ENCODE measurements at places on chromosomes 16 and 17.

- no peak for DNase-seq
Observed at GRCh38 chr16:54511222-54511731, 224.7 kb upstream of the IRX3 start.

GRCh38 chr16:12535535-12536411 lies 267.9 kb downstream of the CPPED1 start:
- DNase-seq = peak; percentile 39

DNA sequence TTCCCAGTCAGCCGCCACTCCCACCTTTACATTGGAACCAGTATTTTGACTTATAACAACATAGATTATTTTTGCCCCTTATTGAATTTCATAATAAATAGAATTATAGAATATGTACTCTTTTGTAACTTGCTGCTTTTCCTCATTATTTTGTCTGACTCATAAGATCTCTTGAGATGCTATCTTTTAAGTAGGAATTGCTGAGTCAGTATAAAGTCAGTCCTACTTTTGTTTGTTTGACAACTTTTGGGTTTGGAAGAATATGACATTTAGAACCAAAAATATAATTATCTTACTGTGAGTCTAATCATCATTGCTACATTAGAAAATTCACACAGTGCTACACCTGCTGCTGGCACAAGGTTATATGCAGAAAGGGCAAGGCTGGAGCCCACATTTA lies 69.7 kb downstream of the STXBP4 start:
- no peak for DNase-seq

DNA sequence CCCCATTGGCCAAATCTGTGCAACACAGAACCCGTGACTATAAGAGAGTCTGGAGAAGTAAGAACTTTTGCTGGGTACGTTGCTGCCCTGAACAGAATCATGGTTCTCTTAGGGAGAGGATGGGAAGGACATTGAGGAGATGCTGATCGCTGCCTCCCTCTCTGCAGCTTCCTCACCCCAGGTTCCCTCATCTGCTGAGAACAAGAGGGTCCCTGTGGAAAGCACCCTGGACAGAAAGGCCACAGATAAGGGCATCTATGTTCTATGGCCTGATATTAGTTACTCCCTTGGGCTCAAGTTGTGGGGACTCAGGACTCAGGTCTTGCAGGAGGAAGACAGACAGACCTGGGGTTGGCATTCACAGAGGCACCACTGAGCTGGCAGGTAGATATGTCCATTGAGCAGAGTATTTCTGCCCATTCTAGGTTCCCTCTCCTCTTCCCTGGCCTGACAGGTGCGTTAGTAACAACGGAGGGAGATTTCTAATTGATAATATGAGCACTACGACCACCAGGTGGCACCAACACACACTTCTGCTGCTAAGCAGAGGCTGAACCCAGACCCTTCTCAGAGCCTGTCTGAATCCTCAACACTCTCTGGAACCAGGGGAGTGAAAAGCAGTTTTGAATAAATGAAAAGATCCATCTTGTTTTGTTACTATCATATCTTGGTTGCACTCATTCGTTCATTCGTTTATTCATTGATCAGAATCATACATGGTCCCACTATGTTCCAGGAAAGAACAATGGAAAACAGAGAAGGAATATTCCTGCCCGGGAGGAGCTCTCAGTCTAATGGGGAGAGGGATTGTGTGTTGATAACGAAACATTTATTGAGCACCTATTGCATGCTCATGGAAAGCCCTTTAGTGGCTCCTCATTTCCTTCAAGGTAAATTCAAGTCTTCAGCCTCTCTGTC lies 56.4 kb downstream of the SLC6A2 start:
- peak; percentile 43 for DNase-seq

- no peak for DNase-seq
Observed at GRCh38 chr16:83781-84615, 6.0 kb downstream of the MPG start.

DNA sequence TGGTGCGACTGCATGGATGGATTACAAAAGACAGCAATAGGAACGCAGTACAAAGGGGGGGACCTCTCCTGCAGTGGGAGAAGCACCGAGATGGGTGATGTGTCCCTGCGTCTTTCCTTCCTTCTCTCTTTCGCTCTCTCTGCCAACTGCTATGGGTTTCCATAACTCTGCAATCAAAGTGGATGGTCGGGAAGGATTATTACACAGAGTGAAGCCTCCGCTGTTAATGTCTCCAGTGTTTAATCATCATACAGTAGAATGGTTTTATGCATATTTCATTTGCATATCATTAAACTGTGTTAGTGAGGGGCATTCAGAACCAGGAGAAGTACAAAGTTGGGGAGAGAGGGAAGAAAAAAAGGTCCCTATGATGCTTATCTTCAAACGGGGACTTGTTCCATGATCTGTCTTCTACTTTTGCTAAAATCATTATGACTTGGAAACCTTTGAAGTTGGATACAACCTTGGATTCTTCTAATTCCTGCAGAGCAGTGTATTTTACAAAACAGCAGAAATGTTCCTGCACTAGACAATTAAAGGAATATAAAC lies 255.9 kb upstream of the PMFBP1 start:
- no peak for DNase-seq

GRCh38 chr16:61233713-61234112 lies 802.5 kb downstream of the CDH8 start:
- no peak for DNase-seq

DNA sequence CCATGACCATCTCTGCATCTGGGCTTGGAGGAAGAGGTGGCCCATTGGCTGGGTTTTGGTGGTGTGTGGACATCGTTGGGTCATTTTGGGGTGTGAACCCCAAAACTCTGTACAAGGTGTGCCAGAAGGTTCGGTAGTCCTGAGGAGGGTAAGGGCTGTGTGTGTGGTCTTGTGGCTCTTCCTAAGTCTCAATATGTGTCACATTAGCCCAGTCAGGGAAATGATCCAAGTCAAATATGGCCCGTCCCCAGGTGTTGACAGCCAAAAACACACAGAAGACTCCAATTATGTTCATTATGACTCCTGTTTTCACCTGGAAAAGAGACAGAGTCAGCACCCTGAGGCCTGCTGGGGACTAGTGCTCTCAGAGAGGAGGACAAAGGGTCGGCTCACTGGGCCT lies 27.1 kb downstream of the SLC13A5 start:
- DNase-seq = no peak

- DNase-seq = no peak
Observed at GRCh38 chr17:17682293-17682736, 1.1 kb downstream of the RAI1 start.

- no peak for DNase-seq
Observed at GRCh38 chr16:85900027-85900792, 1.2 kb downstream of the IRF8 start.

DNA sequence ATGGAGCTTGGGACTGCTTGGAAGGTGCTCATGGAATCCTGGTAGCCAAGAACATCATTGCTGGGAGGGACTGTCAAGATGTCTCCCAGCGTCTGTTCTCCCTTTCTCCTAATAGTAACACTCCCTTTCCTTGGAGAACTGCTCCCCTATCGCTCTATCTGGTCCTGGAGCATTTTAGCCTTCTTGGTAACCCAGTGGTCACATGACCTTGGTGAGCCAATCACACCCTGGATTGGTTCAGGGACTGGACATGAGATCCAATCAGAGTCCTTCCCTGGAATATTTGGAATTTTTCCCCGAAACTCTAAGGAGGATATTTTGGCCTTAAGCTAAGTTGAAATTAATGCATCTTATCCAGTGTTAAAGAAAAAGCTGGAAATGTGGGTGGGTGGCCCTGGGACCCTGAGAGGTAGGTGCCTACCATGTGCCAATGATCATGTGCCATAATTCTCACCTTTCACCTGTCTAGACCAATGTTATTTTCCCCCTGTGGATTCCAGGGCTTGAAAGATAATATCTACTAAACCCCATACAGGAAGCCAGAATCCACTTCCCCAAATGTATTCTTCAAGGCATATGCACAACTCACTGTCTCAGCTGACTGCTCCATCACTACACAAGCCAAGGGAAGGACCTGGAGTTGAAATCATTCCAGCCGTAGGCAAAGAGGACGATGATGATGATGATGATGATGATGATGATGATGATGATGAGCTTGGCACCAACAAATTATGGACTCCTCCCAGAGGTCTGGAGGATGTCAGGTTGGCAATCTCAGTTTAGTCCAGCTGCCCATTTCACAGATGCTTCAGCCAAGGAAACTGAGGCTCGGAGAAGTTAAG lies 193.2 kb downstream of the RAB11FIP4 start:
- DNase-seq = no peak

GRCh38 chr17:80349751-80350150 lies 65.2 kb upstream of the ENDOV start:
- DNase-seq = no peak

DNA sequence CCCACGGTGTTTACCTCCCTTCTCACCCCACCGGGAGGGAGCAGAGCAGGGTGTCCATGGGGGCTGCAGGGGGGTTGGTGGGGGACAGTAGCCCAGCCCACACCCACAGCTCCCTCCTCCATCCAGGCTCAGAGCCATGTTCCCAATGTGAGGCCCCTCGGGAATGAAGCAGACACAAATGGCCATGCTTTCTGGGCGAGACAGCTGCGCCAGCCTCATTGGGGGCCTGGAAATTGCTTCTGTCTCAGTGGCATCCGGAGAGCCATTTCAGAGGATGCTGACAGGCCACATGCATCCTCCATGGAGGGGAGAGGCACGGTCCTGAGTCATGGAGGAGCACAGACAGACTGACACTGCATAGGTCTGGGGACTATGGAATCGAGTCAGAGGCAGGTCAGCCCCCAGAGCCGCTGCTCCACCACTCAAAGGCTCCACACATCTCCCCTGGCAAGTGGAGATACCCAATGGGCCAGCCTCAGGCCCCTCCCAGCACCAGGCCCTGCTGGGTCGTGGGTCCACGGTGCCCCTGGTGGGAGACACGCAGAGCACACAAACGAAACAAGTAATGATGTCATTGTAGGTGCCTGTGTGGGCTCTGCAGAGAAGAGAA lies 59.6 kb upstream of the ENPP7 start:
- no peak for DNase-seq

DNA sequence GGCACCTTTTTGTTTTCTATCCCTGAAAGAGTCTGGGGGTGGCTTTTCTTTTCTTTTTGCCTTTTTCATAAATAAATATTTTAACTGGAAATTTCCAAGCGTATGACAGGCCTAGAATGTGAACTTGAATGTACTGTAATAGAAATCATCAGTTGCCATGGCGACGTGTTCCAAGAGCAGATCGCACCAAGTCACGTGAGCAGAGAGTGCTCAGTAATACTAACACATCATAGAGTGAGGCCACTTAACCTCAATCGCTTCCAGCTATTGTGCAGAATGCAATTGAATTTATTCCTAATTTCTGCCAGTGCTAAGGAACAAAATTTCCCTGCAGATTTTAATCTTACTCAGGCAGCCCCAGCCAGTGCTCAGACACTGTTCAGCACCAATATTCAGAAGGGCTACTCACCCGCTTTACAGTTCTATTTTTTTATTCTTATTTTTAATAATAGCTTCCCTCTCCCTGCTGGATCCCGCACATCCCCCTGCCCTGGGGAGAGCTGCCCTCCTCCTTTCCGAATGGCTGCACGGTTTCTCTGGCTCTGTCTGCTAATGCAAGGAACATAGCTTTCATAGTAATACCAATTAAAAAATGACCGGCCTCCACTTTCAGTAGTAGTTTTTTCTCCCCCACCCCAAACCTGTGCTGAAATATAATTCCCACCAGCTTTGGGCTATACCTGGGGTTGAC lies 26.2 kb upstream of the PMFBP1 start:
- no peak for DNase-seq

DNA sequence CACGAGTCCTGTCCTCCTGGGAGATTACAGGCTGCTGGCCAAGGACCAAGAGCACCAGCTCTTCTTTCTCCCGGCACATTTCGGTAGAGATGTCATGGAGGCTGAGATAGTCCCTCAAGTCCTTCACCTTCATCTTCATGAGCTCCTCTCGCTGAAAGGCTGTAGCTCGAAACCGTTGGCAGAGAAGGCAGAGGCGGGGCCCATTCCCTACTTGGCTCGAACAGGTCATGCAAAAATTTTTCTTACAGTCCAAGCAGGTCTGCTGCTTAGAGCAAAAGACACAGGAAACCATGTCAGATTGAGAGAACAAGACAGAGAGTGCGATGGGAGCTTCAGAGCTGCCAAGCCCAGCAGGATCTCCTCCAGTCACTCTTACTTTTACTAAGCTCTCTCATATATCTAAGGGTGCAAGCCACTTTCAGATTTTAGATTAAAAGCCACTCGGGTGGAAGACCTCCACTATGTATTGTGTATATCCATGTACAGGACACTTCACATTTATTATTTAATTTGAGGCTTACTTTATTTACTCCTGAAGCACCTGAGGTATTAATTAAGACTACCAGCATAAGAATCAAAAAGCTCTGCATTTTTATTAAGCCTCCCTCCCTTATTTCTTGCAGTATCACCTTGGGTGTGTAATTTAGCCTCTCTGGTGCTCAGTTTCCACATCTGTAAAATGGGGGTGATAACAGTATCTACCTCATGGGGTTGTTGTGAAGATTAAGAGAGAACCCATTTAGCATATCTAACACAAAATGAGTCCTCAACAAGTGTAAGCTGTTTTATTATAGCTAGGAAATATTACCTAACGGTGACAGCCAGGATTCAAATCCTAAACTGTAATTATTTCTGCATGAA lies 41.4 kb downstream of the LIG3 start:
- no peak for DNase-seq

- DNase-seq = no peak
Observed at GRCh38 chr16:88338111-88338510, 44.6 kb upstream of the ZNF469 start.

GRCh38 chr16:7319514-7319913 lies 13.1 kb upstream of the RBFOX1 start:
- no peak for DNase-seq

DNA sequence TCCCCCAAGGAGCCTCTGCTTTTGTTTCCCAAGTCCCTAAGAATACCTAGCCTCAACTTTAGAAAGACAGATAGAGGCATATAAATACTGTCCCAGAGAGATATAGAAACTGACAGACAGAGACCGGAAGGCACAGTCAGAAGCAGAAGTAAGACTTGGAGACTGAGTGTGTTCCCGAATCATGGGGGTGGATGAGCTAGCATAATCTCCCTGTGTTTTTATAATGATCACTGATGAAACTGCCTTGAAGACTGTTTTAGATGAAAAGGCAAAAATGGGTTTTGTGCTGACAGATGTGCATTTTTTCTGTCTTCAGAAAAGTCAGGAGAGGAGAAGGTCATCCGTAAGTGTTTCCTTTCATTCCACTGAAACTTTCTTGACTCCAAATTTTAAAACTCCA lies 8.3 kb upstream of the PSMD3 start:
- no peak for DNase-seq

- DNase-seq = no peak
Observed at GRCh38 chr16:75376475-75377161, 56.7 kb downstream of the CFDP1 start.

DNA sequence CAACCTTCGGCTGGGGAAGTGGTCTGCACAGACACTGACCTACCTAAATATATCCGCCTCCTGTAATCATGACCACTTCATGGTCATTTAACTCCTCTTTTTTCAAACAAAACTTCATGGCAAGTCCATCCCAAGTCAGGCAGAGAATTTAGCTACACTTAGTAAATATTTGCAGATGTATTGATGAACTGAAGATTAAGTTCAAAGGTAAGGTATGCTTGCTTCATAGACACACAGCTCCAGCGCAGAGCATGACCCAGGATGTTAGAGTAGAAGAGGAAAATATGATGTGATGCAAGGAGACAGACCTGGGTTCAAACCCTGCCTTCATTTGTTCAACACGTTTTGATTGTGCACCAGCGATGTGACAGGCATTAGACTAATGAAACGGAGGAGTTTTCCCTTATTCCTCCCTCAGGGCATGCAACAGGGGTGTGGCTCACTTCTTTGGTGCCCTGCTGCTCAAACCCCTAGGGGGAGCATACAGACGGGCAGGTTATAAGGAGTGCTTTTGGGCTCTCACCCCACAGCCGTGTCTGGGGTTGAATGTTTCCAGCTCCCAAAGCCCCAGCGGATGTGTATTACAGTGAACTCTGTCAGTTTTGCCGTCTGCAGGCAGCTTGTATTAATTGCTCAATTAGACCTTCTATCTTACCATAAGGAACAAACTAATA lies 23.9 kb upstream of the CLEC3A start:
- no peak for DNase-seq
